ENCODE measurements at places on chromosomes 6 and 20.

DNA sequence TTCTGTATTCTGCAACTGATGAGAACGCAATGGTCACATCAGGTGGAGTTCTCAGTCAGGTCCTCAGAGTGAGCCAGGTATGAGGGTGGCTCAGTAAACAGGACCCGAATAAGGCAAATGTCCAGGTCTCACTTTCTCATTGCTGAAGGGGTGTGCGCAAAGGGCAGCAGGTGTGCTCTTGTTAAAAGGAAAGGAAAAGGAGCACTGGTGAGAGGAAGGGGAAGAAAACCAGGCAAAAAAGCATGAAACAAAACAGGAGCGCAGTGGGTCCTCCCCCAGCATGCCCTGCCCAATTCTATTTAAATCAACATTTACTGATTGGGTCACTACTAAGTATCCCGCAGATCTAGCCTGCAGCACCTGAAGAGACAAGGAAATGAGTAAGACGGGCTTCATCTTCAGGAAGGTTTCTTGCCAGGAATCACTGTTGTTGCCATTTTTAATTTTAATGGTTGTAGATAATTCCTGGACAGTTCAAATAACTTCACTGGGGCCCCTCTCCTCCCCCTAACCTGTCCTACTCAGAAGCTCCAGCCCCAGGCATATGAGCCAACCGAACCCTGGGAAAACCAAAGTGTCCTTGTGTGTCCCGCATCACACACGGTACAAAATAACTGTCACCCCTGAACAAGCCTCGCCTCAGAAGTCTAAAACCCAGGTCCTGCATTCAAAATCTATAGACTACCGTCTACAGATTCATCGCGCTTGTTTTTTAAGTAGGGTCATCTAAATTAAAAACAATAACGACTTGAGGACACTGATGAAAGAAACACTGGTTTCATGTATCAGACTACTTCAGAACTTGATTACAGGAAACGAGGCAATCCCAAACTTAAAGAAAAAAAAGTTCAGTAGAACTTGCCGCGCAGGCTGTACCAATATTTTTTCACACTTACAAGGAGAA, 980 bp downstream of the MBOAT1 start:
- no peak for DNase-seq

DNA sequence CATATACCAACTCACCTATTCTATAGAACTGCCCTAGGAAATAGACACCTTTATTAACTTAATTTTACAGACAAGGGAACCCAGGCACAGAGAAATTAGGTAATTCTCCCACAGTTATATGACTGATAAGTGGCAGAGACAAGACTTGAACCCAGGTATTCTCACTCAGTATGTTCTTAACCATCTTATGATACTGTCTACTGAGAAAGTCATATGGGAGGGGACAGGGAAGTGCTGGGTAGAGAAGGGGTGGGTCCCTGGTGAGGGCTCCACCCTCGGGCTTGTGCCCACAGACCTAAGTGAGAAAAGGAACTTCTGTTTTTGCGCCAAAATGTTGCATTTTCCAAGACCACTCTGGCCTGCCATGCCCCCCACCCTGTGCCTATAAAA, 123.5 kb downstream of the RNF144B start:
- DNase-seq = no peak

GRCh38 chr6:68473433-68474210, 161.5 kb upstream of the ADGRB3 start:
- peak; percentile 80 for DNase-seq

- no peak for DNase-seq
Observed at GRCh38 chr20:3316136-3316535, 77.1 kb upstream of the SLC4A11 start.

DNA sequence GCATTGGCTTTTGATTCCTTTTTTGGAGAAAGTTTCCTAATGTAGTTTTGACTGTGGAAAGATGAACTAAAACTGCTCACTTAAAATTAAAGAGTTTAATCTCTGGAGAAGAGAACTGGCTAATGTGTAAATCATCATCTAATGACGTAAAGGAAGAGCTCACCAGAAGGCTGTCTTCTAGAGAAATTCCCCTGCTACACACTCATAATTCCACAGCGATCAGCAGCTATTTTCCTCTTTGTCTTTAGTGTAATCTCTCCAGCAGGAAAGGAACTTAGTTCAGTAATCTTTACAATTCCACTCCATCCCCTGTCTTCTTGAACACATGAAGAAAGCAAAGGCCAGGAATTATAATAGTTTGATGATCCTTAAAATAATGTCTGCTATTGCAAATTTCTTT, 15.8 kb downstream of the SPTLC3 start:
- peak; percentile 55 for DNase-seq
